Epithelial cell of proximal tubule (primary cell): ENCODE measurements at places on chromosomes 5 and 9.

DNA sequence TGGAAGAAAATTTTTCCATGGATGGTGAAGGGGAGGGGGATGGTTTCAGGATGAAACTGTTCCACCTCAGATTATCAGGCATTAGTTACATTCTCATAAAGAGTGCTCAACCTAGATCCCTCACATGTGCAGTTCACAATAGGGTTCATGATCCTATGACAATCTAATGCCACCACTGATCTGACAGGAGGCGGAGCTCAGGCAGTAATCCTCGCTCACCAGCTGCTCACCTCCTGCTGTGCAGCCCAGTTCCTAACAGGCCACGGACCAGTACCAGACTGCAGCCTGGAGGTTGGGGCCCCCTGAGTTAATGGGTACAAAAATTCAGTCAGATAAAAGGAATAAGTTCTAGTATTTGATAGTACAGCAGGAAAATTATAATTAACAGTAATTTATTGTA lies 337.2 kb downstream of the NPR3 start:
- DNase-seq = no peak

- no peak for DNase-seq
Observed at GRCh38 chr5:93607367-93608258, 24.6 kb downstream of the NR2F1 start.

DNA sequence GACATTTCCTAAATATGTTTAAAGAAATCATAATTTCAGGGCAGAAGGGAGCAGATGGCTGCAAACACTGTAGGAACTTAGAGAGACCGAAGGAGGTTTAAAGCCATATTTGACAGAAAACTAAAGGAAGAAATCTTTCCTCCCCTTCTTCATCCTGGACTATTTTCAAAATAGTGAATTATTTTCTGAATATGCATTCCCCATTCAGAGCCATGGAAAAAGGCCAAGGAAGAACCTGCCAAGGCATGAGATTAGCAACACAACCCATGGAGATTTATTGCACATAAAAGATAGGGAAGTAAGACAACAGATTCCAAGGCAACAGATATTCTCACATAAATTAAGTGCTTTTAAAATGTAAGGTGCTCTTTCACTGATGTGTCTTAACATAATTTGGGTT lies 233.3 kb upstream of the ADAMTS16 start:
- no peak for DNase-seq

DNA sequence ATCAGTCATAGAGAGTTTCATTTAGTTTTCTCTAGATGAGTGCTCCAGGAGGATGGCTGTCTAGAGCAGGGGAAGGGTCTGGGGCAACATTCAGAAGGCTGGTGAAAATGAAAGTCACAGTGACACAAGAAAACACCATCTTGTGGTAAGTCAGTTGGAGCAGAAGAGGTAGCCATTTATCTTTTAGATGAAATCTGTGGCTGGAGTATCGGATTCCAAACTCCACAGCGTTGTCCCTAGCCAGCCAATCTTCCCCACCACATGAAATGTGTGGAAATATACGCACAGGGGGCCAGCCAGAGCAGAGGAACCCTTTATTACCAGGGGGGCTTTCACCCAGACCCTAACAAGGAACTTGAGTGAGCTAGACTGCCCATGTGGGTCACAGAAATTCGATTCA lies 15.9 kb upstream of the TNFAIP8 start:
- DNase-seq = no peak

DNA sequence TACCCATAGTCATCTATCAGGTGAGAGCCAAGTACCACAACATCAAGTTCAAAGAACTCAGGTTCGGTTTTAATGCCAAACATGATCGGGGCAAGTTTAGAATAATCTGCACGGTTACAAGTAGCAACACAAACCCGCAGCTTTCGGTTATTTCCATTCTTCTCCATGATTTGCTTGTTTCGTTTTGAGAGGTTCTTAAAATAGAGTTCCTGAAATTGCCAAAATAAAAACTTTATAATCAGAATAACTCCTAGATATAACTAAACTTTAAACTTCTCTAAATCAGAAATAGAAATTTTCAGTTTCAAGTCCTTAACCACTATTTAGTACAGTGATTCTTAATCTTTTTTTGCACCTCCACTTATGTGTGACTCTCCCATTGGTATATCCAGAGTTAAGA lies 9.1 kb downstream of the GNE start:
- no peak for DNase-seq
